Activated effector memory CD4-positive, alpha-beta T cell treated with Interleukin-2 at 50 U/mL for 16 hours (primary cell): ENCODE measurements at places on chromosomes 2 and 18.
A peak's percentile ranks its signal among the peaks of the same experiment; 100 is the strongest.

DNA sequence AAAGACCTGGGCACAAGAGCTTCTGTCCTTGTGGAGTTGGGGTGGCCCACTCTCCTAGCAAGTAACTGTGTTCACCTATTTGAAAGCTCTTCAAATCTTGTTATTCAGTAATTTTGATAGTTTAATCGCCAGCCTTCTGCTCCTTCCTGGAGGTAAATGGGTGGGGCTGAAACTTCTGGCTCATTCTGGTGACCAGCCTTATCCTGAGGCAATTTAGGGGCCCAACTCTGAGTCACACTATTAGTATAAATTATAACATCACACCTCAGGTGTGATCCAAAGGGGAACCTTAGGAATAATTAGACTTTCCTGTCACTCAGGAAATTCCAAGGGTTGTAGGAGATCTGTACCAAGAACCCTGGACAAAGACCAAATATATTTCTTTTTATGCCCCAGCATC is 255.8 kb upstream of the RGPD4 start:
- no peak for DNase-seq

DNA sequence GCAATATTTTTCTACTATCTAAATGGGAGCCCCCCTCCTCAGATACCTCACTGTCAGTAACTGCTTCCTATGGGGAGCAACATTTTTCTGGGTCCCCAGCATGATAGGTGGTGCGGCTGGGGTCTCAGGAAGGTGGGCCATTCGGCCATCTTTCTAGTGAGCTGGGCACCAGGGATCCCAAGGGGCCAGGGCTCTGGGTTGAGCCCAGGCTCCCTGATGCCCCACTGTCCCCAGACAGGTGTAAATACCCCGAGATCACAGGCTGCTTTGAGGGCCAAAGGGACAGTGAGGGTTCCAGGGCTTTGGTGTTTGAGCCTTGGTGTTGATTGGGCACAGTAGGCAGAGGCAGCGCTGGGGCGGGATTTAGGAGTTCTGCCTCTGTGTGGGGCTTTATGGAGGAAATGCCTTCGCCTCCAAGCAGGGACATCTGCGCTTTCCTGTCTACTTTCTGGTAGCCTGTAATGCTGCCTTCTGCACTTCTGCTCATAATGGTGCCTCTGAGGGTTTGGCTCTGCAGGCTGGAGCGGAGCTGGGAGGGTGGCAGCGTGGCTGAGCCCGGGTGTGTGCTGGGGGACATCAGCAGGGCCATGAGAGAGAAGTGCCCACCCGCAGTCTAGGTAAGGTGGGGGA is 5.3 kb downstream of the ITM2C start:
- no peak for DNase-seq

DNA sequence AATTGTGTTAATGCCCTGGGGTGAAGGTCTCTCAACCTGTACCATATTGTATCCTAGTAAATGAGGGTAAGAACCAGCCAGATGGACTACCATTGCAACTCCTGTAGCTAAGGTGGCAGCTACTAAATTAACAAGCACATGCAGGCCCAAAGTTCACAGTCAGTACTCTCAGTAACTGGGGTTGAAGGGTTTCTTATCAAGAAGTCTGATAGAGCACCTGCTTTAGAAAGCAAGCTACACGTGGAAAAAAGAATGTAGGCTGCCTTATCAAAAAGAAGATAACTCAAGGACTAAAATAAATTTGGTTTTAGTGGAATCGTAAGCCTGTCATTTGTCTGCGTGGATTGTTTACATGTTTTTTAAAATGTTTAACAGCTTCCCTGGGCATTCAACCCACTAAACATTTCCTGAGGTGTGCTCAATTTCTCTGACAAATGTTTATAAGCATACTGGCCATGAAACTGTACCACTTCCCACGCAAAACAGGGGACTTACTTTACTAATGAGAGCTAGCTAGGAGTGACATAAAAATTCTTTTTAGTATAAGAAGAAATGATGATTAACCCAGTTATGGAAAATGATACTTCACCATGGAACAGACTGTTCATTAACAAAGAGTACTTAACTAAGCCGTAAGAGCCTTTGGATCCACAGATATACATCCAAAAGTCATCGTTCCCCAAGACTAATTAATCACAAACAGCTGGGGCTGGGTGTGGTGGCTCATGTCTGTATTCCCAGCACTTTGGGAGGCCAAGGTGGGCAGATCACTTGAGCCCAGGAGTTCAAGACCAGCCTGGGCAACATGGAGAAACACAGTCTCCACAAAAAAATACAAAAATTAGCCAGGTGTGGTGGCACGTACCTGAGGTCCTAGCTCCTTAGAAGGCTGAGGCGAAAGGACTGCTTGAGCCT is 36.5 kb downstream of the LPIN2 start:
- DNase-seq, result no peak

GRCh38 chr2:148613231-148614013 is 31.1 kb upstream of the EPC2 start:
- no peak for DNase-seq

- DNase-seq, result no peak
Measured at GRCh38 chr2:186925514-186925913, 76.5 kb upstream of the ZSWIM2 start.

DNA sequence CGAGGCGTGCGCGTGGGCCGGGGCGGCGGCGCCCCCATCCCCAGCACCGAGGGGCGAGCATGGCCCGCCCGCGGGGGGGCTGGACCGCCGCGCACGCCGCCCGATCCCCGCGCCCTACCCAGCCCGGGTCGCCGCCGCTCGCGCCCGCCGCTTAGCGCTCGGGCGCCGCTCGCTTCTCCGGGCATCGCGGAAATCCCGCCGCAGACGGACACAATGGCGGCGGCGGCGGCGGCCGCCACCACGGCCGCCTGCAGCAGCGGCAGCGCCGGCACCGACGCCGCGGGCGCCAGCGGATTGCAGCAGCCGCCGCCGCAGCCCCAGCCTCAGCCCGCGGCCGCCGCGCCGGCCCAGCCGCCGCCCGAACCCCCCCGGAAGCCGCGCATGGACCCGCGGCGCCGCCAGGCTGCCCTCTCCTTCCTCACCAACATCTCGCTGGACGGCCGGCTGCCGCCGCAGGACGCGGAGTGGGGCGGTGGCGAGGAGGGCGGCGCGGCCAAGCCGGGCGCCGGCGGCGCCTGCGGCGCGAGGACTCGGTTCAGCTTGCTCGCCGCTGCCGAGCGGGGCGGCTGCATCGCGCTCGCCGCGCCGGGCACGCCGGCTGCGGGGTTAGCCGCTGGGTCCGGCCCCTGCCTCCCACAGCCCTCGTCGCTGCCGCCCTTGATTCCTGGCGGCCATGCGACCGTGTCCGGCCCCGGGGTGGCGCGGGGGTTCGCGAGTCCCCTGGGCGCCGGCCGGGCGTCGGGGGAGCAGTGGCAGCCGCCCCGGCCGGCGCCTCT is 453 bp downstream of the CABLES1 start:
- DNase-seq, result no peak

DNA sequence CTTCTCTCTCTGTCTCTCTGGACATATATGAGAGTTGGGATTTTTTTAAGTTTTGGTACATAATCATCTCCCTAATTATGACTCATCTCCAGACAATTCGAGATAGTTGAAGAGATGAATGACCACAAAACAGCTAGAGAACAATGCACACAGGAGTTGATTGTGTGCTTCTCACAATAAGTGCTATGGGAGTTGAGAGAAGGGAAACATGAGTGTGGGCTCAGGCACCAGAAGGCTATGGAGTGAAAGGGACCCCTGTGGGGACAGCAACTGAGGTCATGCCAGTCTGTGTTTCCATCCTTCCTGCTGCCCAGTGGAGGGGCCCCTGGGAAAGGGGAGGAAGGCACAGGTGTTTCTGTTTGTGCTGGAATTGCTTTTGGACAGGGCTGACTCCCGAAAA is 6.5 kb upstream of the YWHAQ start:
- no peak for DNase-seq

GRCh38 chr2:215015421-215015820 is 123.0 kb downstream of the ABCA12 start:
- DNase-seq, result no peak

GRCh38 chr18:77108001-77108692 is 24.4 kb downstream of the MBP start:
- DNase-seq, result no peak

DNA sequence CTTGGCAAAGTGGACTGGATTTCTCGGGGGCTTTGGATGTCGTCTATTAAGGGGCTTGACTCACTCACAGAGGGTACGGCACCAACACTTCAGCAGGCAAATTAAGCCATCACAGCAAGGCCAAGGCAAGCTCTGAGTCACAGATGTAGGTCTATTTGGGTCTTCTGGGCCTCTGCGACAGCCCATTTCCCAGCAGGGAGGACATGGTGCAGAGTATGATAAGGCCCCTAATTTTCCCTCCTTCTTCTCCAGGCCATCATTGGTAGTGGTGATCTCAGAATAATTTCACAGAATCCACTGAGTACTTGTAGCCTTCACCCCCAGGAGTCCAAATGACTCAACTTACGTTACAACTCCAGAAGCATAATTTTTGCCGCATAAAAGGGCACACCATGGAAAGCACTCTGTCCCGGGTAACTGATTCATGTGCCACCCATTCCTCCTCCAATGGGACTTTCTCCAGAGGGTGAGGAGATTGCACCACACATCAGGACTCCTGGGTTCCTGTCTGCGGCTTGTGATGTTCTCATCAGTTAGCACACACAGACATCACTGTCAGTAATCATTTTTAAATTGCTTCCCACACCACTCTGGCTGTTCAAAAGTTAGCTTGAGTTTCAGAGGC is 164.9 kb downstream of the TXNL1 start:
- DNase-seq, result no peak

DNA sequence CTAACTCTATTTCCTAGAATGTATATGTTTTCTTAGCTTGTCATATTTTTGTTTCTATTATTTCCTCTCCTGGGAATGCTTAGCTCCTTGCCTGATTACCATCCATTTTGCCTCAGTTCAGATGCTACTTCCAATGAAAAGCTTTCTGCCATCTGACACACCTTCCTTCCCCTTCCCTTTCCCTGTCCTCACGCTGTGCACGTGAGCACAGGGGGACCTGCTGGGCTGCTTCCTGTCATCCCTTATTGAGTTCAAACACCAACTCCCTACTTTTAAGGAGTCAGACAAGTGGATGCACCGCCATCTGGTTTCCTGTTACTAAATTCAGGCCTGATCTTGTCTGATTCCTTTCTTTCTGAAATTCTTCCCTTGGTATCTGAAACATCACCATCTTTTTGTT is 2.4 kb upstream of the INO80C start:
- DNase-seq, result no peak

DNA sequence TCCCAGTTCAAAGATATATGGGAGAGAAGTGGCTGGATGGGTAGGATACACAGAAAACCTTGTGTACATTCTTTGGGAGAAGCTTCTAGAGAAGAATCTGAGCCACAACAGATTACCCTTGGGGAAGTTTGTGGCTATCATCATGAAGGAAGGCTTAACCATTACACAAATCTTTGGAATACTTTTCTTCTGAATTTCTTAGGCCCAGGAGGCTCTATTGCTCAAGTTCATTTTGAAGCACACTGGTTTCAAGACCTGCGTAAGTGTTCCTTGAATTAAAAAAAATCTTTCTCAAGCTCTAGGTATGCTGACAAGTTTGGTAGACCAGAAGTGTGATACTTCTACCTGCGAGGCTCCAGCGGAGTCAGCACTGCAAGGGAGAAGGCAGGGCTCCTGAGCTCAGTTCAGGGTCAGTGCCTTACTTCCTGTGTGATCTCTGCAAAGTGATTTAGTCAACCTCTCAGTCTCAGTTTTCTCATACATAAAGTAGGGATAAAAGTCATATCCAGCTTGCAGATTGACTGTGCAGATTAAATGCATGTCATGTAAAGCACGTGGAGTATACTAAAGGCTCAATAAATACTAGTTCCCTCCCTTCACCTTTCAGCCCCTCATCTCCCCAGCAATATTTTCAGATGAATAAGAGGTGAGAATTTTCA is 438.6 kb downstream of the DLGAP1 start:
- no peak for DNase-seq

DNA sequence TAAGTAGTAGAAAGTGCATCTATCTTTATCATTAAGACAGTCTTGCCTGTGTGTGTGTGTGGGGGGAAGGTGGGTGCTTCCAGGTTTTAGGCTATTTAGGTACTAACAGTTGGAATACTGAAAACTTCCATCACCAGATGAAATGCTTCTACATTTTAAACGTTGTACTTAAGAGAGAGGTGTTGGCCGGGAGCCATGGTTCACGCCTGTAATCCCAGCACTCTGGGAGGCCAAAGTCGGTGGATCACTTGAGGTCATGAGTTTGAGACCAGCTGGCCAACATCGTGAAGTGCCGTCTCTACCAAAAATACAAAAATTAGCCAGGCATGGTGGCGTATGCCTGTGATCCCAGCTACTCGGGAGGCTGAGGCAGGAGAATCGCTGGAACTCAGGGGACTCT is 4.0 kb downstream of the NETO1 start:
- DNase-seq, result no peak

- DNase-seq, result peak; percentile 73
Measured at GRCh38 chr18:77106331-77106730, 26.3 kb downstream of the MBP start.

DNA sequence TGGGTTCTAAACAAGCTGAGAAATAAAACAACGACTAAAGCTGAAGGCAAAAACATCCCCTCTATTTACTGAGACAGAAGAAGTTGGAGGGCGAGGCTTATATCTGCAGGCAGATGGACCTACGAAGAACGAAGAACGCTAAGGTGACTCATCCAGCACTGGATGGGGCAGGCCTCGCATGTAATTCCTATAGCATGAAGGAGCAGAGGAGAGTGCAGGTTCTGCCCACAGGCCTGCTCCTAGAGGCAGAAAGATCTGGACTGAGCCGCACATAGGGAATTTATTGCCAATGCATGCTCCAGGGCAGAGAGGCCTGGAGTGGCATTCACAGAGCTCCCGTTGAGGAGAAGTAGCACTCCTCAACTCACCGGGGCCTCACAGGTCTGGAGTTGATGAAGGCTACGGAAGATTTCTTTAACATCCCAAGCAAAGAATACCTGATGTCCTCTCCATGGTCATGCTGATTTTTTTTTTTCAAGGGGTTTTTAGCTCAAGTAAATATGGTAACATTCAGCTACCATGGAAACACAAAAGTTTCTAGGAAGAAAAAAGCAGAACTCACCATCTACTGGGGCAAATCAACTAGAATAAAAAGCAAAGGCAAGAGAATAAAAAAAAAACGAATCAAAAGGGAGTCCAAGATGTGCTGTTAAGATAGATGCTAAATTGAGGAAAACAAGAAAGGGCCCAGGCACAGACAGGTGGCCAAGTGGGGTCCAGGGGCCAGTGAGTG is 10.4 kb upstream of the METTL21A start:
- no peak for DNase-seq

DNA sequence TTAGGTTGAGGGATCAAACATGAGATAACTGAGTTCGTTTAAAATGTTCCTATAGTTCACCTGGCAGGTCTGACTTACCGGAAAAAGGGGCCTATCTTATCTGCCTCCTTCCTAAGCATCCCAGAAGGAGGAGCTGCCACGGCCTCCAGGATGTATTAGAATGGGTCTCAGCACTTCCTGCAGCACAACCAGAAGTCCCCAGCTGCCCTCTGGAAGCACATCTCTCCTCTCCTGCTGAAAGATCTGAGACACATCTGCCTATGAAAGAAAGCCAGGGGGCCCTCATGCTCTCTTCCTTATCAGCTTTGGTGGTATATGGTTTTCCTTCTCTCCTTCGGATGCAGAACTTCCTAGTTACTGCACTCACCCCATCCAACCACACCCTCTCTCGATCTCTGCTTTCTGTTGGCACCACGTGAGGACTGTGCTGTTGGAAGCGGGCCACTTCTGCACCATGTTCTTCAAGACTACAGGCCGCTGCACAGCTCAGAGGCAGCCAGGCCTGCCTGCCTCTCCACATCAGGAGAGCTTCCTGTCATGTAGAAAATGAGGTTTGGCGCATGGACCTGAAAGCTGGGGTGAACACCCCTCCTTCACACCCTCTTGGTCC is 6.5 kb downstream of the IGFBP5 start:
- no peak for DNase-seq
